Articular chondrocyte of knee joint (primary cell): ENCODE measurements at places on chromosomes 4 and X. TPM values are rescaled to one million over a fixed set of nuclear protein-coding genes. Genes with fewer than 3 reads are reported as not detected.

Gene ASMT
- not detected in 2 replicates for total RNA-seq

Gene KLHL13
- 58.0 and 87.8 TPM in 2 replicates for total RNA-seq

Gene DNAAF6
- not detected in 2 replicates for total RNA-seq

Gene KLHL34
- 0.26 and 0.32 TPM in 2 replicates for total RNA-seq

Gene OTC
- not detected in 2 replicates for total RNA-seq

Gene GPR82
- not detected in 2 replicates for total RNA-seq

Gene CORIN
- 0.32 and 0.52 TPM in 2 replicates for total RNA-seq

Gene GASK1B
- 60.0 and 66.9 TPM in 2 replicates for total RNA-seq

Gene TLR10
- not detected in 2 replicates for total RNA-seq

Gene CT45A5
- total RNA-seq: not detected in 2 replicates

Gene GPR173
- total RNA-seq: 2.2 and 2.8 TPM in 2 replicates

Gene ARL9
- total RNA-seq: 1.9 and 2.1 TPM in 2 replicates

Gene RTL9
- 0.13 and 0.22 TPM in 2 replicates for total RNA-seq

Gene MAGEB10
- total RNA-seq: not detected in 2 replicates

Gene CCNB3
- 0.32 and 2.0 TPM in 2 replicates for total RNA-seq

Gene ITIH6
- under 0.01 TPM in 2 replicates for total RNA-seq

Gene CACNA1F
- total RNA-seq: under 0.01 TPM in 1 of 2 replicates, not detected in the other

Gene DCHS2
- total RNA-seq: 0.11 and 0.13 TPM in 2 replicates

Gene ZBTB33
- total RNA-seq: 18.4 and 21.9 TPM in 2 replicates

Gene SLC10A4
- total RNA-seq: not detected in 2 replicates

Gene ATP8A1
- total RNA-seq: 2.2 and 7.0 TPM in 2 replicates

Gene BTK
- not detected in 2 replicates for total RNA-seq

Gene CPLX1
- total RNA-seq: 0.13 TPM in 1 of 2 replicates, not detected in the other

Gene CCSER1
- total RNA-seq: 0.11 TPM in 1 of 2 replicates, not detected in the other

Gene SLC7A11
- total RNA-seq: 41.9 and 70.8 TPM in 2 replicates

Gene PLXNA3
- total RNA-seq: 12.9 and 16.9 TPM in 2 replicates

Gene CT45A1
- total RNA-seq: not detected in 2 replicates

Gene TMEM154
- total RNA-seq: 7.7 and 10.8 TPM in 2 replicates

Gene RAI2
- 3.1 and 4.2 TPM in 2 replicates for total RNA-seq

Gene FAM47E
- total RNA-seq: 5.1 and 6.1 TPM in 2 replicates

Gene S100G
- total RNA-seq: not detected in 2 replicates

Gene TLL1
- 3.8 and 9.7 TPM in 2 replicates for total RNA-seq

Gene DIAPH2
- 23.7 and 25.0 TPM in 2 replicates for total RNA-seq

Gene PPARGC1A
- total RNA-seq: 15.4 and 21.4 TPM in 2 replicates

Gene ETDA
- total RNA-seq: not detected in 2 replicates
